Chondrocyte (in vitro differentiated cells): ENCODE measurements at places on chromosomes 7 and 10.

- no peaks in the 10 kb centered on the region for H3K36me3 ChIP-seq
- H3K4me1 ChIP-seq = no peaks in the 10 kb centered on the region
Measured at GRCh38 chr7:26278770-26279169, 12.9 kb upstream of the SNX10 start.

DNA sequence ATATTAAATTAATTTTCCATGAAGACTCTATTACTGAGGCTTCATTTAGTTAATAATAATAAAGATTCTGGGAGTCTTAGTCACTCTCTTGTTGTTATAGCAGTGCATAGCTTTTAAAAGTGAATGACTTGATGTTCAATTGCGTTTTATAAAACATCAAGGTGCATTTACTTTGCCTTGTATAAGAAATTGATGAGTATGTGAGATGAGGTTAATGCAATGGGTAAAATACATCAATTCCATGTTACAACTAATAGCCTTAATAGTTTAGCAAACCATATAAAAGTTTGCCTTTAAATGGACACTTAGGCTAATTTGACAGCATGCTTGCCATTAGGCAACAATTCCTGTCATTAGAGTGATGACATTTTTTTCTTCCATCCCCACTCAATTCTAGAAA is 173.6 kb upstream of the TEX47 start:
- no peak overlapping the region for H3K27ac ChIP-seq
- H3K4me1 ChIP-seq = no peaks in the 10 kb centered on the region

- H3K27me3 ChIP-seq = no peaks in the 10 kb centered on the region
- H3K4me1 ChIP-seq = no peaks in the 10 kb centered on the region
- DNase-seq = no peak
- H3K4me3 ChIP-seq = no peak overlapping the region
Measured at GRCh38 chr10:95833042-95833610, 74.6 kb upstream of the CC2D2B start.

DNA sequence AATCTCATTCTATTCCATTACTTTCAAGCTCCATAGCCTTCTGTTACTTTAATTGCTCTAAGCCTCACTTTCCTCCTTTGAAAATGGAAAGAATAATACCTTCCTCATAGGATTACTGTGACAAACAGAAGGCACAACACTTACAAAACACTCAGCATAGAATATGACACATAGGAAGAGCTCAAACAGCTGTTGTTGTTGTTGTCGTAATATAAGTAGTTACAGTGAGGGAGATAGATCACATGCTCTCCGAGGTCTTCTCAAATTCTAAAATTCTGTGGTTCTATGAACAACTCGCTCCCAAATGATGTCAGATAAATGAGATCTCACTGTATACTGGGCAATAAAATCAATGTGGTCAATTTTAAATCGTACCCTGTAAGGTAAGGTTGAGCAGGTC is 1049.3 kb upstream of the C7orf33 start:
- no peaks in the 10 kb centered on the region for H3K27me3 ChIP-seq
- H3K27ac ChIP-seq = no peak overlapping the region
- DNase-seq = no peak
- H3K4me1 ChIP-seq = peaks cover 12% of the 10 kb centered on the region
- peaks cover 3% of the 10 kb centered on the region for H3K36me3 ChIP-seq
- no peak overlapping the region for H3K4me3 ChIP-seq

- H3K27ac ChIP-seq = no peak overlapping the region
- H3K4me1 ChIP-seq = peaks cover 13% of the 10 kb centered on the region
Measured at GRCh38 chr7:27235387-27236311, 7.0 kb upstream of the EVX1 start.

- H3K4me1 ChIP-seq = peaks cover 10% of the 10 kb centered on the region
- no peaks in the 10 kb centered on the region for H3K27me3 ChIP-seq
- no peak overlapping the region for H3K4me3 ChIP-seq
- DNase-seq = no peak
- peak overlapping the region; percentile 82 for H3K27ac ChIP-seq
- no peaks in the 10 kb centered on the region for H3K36me3 ChIP-seq
Measured at GRCh38 chr10:93548376-93549071, 17.9 kb upstream of the FFAR4 start.

DNA sequence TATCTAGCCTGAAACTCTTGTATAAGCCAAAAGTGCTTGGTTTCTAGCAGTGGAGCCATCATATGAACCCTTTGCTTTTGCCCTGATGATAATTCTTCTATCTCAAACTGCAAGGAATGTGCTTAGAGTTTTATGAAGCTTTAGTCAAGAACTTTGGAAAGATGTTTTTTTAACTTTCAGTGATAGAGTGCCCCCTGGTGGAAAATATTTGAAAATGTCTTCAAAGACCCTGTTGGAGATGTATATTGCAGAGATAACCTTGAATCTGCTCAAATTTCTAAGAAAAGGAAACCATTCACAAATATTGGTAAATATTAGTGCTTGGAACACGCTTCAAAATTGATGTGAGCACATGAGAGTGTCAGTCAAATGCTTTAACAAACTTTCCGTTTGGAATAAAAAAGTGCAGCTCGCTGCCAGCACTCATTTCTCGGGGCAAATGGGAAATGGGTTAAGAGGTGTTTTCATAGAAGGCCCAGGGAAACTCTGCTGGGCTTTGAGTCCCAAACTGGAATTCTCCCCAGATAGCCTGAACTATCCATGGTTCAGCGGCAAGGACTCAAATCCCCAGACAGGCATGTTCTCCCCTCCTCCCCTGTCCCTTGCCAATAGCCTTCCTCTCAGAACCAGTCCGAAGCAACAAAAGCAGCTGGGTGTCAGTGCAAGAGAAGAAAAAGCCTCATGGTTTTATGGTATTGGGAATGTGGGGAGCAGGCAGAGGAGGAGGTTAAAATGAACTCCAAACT is 129.3 kb downstream of the MYOF start:
- peaks cover 24% of the 10 kb centered on the region for H3K4me1 ChIP-seq
- no peaks in the 10 kb centered on the region for H3K27me3 ChIP-seq
- H3K36me3 ChIP-seq = peaks cover 60% of the 10 kb centered on the region
- H3K27ac ChIP-seq = peak overlapping the region; percentile 25
- no peak overlapping the region for H3K4me3 ChIP-seq
- no peak for DNase-seq

- H3K27me3 ChIP-seq = peaks cover 27% of the 10 kb centered on the region
- no peak overlapping the region for H3K4me3 ChIP-seq
- DNase-seq = no peak
- no peaks in the 10 kb centered on the region for H3K36me3 ChIP-seq
- H3K4me1 ChIP-seq = no peaks in the 10 kb centered on the region
- H3K27ac ChIP-seq = no peak overlapping the region
Measured at GRCh38 chr10:15954188-15954587, 93.9 kb upstream of the MINDY3 start.
